ENCODE measurements at places on chromosomes 2 and 18.

- DNase-seq, result no peak
Observed at GRCh38 chr2:45919711-45920111, 268.2 kb downstream of the PRKCE start.

GRCh38 chr2:185393091-185393490 lies 345.5 kb upstream of the FSIP2 start:
- DNase-seq, result no peak

DNA sequence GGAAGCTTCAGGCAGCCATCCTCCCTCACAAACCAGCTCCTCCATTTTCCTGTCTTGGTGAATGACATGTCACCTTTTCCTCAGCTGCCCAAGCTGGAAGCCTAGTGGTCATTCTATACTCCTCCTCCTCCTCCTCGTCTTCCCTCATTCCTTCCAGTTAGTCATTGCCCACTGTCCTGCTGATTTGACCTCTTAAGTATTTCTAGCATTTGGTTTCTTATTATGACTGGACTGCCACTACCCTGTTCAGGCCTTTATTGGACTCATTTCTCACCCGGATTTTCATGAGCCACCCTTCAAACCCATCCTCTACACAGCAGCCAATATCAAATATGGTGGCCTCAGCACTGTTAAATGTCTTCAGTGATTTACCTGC lies 21.9 kb upstream of the MGAT5 start:
- peak; percentile 58 for DNase-seq

DNA sequence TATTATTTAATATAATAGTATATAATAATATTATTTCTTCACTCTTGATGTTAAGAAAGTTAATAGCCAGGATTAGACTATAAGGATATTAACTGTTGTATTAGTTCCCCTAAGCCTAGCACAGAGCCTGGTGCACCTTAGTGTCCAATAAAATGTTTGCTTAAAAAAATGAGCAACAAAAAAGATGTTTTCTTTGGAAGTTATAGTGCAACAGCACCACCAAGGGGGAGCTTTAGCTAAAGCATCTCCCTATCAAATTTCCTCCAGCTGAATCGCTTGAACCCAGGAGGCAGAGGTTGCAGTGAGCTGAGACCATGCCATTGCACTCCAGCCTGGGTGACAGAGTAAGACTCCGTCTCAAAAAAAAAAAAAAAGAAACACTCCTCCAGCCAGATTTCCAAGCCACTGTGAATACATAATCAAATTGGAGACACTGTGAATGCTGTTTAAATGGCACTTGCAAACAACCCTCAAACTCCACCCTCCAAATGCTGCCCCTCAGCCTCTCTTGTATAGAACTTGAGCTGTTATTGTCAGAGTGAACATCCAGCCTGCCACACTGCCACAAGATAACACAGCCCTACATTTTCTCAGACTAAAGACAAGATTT lies 221.9 kb downstream of the DYM start:
- DNase-seq, result peak; percentile 55

DNA sequence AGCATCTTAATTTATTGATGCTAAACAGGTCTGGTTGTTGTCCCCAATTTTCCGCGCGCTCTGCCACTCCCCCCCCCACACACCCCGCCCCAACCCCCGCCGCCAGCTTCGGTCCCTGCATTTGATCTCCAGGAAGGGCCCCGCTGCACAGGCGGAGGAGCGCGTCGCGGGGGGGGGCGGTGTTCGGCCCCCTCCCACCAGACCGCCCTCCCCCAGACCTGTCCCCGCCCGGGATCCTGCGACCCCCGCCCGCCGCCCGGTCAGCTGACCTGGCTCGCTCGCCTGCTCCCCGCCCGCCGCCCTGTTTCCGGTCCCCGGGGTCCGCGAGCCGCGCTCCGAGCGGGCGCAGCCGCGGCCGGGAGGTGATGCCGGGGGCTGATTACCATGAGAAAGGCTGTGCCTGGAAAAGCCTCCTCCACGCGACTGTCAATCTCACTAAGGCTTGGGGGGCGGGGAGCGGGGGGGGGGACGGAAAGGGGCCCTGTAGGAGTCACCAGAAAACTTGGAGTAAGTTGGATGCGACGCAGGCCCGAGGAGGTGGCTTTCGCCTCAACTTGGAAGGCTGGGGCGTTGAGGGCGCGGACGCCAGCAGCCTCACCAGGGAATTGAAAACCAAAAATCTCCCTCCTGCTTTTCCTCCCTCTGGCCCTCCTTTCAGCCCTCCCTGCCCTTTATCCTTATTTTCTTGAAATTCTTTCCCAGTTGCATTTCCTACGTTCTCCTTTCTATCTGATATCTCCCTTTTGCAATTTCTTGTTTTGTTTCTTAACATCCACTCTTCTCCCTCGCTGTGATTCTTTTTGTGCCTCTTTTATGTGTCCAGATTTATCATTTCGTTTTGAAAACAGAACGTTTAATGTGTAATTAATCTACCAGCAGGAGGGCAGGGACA lies 4.4 kb upstream of the ZEB2 start:
- DNase-seq, result peak; percentile 49

GRCh38 chr2:86296947-86297346 lies 40.5 kb downstream of the REEP1 start:
- no peak for DNase-seq

GRCh38 chr2:182649316-182649715 lies 66.7 kb upstream of the DNAJC10 start:
- DNase-seq, result peak; percentile 32

DNA sequence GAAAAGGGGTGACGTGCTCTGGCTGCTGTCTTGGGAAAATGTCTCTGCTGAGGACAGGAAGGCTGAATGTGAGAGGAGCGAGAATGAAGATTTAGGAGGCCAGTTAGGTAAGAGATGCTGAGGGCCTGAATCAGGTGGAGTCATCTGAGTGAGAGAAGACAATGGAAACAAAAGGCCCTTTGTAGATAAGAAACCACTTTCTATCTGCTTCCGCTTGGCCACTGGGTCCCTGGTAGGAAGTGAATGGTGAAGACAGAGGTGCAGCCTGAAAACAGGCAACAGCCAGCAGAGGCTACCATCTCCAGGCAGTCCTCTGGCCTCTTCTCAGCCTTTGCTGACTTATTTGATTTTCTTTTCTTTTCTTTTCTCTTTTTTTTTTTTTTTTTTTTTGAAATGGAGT lies 374.0 kb upstream of the SLC14A2 start:
- DNase-seq, result no peak

DNA sequence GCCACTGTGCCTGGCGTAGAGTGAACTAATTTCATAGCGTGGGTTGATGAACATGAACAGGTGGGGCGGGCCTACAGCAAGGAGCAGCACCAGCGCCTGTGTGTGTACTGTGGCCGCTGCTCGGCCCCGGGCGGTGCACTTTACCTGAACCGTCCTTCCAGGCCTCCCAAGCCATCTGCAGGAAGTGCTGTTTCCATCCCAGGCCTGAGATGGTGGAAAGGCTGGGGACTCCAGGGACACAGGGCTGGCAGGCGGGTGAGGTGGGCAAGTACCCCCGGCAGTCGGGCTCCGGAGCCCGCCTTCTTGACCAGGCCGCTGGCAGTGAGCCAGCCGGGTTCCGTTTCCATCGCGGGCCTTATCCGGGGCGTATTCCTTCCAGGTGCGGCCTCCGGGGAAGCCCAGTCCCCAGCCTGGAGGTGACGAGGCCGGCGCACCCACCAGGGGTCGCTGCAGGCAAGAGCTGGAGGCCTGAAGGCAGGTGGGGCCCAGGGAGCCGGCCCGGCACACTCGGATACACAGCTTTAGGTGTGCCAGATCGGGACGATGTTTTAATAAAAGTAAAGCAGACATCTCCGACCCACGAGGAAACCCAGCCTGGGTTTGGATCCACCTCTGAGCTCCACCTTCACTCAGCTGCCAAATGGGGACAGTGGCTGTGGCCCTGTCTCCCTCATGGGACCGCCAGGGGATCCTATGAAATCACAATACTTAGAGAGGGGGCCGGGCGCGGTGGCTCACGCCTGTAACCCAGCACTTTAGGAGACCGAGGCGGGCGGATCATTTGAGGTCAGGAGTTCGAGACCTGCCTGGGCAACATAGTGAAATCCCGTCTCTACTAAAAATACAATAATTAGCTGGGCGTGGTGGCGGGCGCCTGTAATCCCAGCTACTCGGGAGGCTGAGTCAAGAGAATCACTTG lies 22.7 kb upstream of the PDIA6 start:
- DNase-seq, result peak; percentile 28

DNA sequence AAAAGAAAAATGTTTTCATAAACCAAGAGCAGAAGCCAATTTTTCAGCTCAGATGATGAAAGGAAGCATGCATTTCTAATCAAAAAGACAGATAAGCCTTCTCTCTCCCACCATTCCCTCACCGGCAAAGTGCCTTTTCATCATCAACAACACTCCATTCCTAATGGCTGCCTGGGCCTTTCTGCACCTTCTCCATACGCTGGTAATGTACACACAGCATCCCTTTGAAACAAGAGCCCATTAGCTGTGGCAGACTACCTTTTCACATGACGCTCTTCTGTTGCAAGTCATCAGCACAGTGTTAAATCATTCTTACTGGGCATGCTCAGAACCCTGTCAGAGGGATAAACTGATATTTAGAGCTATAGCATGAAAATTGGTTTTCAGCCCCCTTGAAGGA lies 408.9 kb downstream of the MEIS1 start:
- no peak for DNase-seq

GRCh38 chr18:36128530-36128870 lies 640 bp downstream of the SLC39A6 start:
- peak; percentile 13 for DNase-seq

- no peak for DNase-seq
Observed at GRCh38 chr2:70930371-70931329, 5.0 kb upstream of the ATP6V1B1 start.

DNA sequence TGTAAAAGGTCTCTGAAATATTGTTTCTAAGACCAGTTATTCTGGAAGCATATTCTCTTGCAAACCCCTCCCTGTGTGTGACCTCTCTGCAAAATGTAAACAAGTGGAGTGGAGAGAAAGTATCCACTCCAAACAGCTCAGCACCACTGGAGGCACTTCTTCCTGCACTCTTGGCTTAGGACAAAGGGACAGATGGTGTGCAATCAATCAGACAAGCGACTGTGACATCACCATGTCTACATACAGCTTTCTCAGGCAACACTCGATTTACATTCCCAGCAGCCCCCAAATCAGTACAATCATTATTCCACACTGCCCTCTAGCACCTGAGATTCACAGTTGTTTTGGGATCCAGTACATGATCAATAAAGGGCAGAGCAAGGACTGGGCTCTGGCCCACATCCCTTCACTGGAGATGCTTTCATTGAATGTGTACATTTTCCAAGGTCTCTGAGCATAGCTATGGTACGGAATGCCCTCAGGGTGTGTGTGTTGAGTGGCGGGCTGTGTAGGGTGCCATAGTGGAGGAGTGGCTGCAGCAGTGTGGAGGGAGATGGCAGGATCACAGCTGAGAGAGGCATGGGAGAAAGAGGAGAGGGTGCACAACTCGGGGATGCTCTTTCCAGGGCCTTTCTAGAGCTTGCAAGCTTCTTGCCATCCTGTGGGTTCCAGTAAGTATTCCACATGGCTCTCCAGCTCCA lies 311.8 kb upstream of the ST6GAL2 start:
- no peak for DNase-seq

DNA sequence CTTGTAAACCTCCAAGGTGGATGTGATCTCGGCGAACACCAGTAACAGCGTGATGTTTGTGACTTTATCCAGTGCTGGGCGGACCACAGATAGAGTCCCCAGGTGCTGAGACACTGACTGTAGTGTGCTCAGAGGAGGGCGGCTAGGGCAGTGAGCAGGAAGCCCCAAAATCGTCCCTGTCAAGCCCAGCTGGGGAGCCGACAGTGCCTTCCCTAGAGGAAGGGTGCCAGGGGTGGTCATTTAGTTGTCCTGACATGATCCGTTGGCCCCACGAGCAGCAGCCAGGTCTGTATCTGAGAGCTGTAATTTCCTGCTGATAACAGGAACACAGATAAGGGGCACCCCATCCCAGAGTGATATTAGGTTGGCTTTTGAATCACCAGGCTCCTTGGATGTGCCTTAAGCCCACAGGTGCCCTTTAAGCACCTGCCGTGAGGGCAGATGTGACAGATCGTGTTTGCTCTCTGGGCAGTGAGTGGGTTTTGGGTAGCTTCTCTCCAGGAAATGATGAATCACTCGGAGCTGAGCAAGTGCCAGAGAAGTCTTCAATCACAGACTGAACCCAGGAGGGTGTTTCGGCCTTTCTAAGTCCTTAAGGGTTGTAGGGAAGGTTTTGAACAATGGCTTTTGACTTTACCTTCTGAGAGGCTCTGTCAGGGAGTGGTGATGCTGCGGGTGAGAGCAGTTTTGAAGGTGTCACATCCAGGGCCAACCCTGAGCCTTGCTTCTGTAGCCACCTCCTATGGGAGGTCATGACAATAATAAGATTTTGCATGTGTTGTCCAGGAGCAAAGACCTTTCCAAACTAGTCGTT lies 7.7 kb downstream of the LPIN1 start:
- peak; percentile 46 for DNase-seq

DNA sequence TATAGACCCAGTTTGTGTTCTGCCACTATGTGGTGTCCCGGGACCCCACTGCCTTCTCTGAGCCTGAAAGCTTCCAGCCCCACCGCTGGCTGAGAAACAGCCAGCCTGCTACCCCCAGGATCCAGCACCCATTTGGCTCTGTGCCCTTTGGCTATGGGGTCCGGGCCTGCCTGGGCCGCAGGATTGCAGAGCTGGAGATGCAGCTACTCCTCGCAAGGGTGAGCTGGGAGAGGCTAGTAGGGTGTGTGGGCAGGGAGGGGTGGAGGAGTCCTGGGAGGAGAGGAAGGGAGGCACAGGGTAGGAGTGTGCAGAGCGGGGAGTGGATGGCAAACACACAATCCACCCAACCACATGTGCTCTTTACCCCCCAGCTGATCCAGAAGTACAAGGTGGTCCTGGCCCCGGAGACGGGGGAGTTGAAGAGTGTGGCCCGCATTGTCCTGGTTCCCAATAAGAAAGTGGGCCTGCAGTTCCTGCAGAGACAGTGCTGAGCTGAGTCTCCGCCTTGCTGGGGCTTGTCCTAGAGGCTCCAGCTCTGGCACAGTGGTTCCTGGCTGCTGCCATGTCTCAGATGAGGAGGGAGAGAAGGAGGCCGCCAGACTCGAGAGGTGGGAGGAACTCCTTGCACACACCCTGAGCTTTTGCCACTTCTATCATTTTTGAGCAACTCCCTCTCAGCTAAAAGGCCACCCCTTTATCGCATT lies 16.9 kb downstream of the PRKAG3 start:
- DNase-seq, result no peak

DNA sequence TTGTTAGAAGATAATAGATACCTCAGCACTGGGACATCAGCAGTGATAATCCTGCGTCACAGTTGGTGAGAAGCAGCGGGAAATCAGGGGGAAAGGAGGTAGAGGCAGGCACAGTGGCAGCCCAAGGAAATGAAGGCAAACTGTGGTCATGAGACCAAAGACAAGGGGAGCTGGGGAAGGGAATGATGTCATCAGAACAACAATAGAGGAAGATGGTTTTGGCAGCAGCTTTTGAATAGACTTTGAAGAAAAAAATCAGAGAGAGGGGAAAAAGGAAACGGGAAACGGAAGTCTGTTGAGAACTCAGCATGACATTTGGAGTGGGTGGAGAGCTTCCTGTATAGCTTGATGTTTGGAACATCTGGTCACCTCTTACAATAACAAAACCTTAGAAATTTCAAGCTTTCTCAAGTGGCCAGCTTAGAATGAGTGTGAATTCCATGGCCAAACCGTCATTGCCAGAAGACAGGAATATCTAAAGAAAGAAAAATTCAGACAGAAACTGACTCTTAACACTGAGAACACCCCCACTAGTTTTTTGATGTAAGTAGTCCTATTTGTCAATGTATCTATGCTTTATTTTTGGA lies 18.4 kb upstream of the YES1 start:
- peak; percentile 48 for DNase-seq
